ENCODE measurements at places on chromosomes 6 and 20. TPM values are rescaled to one million over a fixed set of nuclear protein-coding genes. Genes with fewer than 3 reads are reported as not detected.
A peak's percentile ranks its signal among the peaks of the same experiment; 100 is the strongest.

- DNase-seq, result no peak
These were observed 194.4 kb upstream of the TAB2 start for GRCh38 chr6:149122850-149123821.

DNA sequence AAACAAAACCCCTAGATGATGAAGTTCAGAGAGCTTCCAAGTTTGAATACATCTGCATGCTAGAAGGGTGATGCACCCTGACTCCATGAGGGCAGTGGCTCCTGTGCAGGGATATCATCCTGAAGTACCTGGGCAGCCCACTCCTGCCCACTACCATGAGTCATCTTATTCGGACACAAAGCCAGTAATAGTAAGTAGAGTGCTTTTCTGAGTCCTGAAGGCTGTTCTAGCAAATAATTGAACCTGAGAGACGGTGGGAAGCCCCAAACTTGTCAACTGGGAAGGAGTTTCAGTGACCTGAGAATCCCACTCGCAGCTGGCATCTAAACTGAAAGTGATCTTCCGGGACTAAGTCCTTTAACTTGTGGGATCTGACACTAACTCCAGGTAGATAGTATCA, 152.9 kb upstream of the COL21A1 start:
- DNase-seq, result no peak

DNA sequence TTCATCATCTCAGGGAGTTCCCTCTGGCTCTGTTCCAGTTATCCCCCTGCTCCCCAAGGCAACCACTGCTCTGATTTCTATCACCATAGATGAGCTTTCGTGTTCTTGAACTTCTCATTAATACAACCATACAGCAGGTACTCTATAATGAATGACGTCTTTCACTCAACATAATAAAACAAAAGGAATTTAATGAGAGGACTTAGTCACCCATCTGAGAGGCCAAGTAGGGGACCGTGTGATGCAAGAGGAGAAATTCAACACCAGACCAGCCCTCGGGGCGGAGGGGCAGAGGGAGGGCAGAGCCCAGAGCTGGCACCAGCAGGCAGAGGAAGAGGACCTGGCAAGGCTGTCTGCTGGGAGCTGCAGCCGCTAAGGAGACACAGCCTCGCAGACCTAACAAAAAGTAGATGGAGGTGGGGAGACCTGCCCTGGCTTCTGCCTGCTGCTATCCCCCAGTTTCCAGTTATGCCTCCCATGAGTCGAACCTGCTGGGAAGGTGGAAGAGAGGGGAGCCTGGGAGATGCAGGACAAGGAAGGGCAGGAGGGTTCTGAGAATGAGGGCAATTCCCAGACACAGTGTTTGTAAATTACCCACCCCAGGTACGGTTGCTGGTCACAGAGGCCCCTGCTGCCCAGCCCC, 13.8 kb downstream of the CCN5 start:
- peak; percentile 96 for DNase-seq

- no peak for DNase-seq
These were observed 89.0 kb downstream of the TOX2 start for GRCh38 chr20:44003609-44004008.

GRCh38 chr6:50815436-50816114, 3.1 kb upstream of the TFAP2B start:
- no peak for DNase-seq

GRCh38 chr6:50899306-50899870, 80.7 kb downstream of the TFAP2B start:
- no peak for DNase-seq

DNA sequence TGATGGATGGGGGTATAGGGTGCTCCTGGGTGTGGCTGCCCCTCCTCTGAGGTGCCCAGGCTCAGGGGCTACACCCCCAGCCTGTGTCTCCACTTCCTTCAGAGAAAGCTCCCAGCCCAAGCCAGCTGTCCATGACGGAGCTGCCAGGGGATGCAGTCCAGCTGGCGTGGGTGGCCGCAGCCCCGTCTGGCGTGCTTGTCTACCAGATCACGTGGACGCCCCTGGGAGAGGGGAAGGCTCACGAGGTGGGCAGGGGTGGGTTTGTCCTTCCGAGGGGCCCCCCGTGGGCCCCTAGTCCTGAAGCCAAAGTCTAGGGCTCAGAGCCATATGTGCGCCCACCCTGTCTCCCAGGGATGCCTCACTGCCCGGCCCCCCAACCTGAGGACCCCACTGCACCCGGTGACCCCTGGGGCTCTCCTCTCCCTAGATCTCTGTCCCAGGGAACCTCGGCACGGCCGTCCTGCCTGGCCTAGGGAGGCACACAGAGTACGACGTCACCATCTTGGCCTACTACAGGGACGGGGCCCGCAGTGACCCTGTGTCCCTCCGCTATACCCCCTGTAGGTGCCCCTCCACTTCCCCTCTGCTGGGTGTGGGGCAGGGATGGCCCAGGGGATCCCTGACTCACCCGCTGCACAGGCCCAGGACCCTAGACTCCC, 19.8 kb downstream of the COL20A1 start:
- DNase-seq, result no peak

- DNase-seq, result no peak
These were observed 82.5 kb downstream of the FOXO3 start for GRCh38 chr6:108643184-108643583.

DNA sequence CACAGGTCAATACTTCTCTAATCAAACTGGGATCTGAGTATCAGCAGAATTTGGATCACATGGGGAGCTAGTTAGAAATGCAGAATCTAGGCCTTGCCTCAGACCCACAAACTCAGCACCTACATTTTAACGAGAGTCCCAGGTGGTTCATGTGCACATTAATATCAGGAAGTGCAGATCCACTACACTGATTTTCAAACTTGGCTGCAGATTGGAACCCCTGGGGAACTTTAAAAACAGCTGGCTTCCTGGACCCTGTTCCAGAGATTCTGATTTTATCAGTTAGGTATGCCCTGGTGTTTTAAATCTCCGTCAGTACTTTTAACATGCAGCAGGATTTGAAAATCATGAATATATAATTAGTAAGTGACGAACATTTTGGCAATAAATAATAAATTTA, 1.9 kb upstream of the CST8 start:
- DNase-seq, result no peak

The FOXC1 gene
- total RNA-seq, result 18.6 TPM

Data from PC-9 (cell line).